ENCODE measurements at places on chromosomes 12 and 14.

DNA sequence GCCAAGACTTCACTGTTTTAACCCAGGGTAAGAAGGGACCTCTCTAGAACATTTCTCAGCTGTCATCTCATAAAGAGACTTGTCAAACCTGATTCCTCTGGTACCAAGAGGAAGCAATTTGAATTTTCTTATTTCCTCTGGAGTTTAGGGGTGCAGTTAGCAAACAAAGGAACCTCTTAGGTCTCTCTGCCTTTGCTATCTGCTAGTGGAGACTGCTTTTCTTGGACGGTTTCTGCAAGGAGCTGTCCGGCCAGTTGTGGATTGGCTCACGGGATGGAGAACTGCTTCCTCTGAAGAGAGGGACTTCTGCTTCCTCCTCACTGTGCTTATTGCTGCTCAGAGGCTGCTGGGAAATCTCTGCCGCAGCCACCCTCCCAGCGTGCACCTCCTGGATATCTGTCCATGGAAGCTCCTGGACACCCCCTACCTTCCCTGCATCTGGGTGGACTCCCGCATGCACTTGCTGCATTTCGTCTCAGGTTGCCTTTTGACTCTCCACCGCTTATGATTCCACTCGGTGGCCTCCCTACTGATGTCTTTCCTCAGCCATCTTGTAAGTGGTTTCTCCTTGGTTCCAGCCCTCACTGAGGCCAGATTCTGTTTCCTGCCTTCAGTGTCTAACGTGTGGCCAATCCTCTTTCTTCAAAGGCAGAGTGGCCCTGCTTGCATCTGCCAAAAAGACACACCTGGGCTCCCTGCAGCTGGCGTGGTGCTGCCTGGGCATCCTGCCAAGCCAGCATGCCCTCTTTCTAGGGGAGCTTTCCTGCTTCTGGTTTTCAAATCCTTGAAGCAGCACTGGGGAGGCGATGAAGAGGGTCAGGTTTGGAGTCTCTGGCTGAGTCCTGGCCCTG is 187.3 kb downstream of the CHST11 start:
- DNase-seq: no peak

GRCh38 chr14:105883066-105884005 is 357.0 kb downstream of the TMEM121 start:
- DNase-seq: no peak

DNA sequence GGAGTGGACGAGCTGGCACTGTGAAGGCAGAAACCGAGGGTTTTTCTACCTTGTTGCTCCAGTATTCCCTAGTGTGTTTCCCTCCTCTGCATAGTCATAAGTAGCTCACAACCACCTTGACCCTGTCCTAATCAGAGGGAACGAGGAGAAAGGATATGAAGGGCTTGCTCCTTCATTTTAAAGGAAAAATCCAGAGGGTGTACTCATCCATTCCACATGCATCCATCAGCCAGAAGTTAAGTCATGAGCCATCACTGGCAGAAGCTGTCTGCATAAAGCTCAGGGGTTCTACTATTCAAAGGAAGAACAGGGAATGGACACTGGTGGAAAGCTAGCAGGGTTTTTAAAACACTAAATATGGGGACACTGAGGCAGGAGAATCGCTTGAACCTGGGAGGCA is 84.3 kb upstream of the FOXN3 start:
- DNase-seq: no peak

GRCh38 chr14:95015046-95015445 is 142.3 kb downstream of the DICER1 start:
- DNase-seq: no peak

GRCh38 chr12:50985322-50985721 is 33.0 kb downstream of the HIGD1C start:
- DNase-seq: peak; percentile 68

GRCh38 chr12:39807043-39807442 is 187.4 kb upstream of the ABCD2 start:
- DNase-seq: no peak

DNA sequence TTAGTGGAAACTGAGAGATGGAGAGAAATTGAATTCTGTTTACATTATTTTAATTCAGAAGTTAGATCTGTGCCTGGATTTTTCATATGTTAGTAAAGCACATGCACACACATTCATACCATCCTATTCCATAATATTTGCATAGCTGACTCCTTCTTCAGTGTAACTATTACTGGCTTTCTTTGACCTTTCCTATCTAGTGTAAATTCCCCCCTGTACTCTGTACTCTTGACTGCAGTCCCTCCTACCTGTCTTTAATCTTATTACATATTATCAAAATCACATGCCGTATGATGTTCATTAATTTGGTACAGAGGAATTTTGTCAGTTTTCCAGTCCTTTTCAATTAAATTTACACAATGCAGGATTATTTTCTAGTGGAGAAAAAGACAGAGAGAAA is 417.0 kb upstream of the SOX5 start:
- no peak for DNase-seq
